ENCODE measurements at places on chromosomes 2 and 18.
A peak's percentile ranks its signal among the peaks of the same experiment; 100 is the strongest.

GRCh38 chr2:213934560-213934959 is 476.3 kb upstream of the VWC2L start:
- no peak for DNase-seq

GRCh38 chr2:30239986-30240752 is 8.8 kb downstream of the LBH start:
- DNase-seq, result no peak

- DNase-seq, result no peak
Measured at GRCh38 chr2:203740871-203741281, 34.4 kb downstream of the CD28 start.

GRCh38 chr2:46701152-46701551 is 214.5 kb downstream of the MCFD2 start:
- DNase-seq, result no peak

DNA sequence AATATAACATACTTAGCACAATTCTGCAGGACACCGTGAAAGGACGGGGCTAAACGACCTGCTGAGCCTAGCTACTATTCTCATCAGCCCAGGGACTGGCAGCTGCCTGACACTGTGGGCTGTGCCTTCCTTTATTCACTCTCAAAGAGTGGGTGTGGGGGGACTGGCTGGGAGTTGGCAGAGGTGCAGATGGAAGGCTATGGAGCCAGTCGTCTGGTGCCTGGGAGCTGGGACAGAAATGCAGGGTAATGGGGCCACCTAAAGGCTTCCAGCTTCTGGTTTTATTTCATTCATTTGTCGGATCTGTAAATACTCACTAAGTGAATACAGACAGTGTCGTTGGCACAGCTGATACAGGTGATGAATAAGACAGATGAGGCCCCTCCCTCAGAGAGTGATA is 56.0 kb upstream of the NFU1 start:
- no peak for DNase-seq

DNA sequence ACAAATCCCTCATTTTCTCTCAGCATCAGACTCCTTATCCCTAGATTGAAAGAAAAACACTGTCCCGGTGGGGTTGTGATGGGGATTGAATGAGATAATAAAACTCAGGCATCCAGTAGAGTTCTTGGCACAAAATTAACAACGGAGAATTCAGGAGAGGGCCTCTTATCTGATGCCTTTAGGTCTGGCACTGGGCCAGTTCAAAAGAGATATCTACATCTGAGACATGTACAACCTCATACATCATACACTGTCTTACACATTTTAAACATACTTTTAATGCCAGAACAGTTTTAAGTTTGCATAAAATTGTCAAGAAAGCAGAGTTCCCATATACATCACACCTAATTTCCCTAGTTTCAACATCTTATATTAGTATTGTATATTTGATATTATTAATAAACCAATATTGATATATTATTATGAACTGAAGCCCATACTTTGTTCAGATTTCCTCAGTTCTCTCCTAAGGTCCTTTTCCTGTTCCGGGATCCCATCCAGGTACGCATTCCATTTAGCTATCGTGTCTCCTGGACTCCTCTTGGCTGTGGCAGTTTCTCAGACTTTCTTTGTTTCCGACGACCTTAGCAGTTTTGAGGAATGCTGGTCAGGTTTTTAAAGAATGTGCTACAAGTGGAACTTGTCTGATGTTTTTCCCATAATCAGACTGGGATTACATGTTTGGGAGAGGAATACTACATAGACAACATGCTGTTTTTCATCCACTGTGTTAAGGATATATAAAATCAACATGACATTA is 27.8 kb downstream of the NXPH2 start:
- DNase-seq, result no peak

GRCh38 chr2:170713543-170714380 is 1.4 kb upstream of the SP5 start:
- DNase-seq, result peak; percentile 26

GRCh38 chr2:70725505-70725904 is 42.5 kb downstream of the ADD2 start:
- DNase-seq, result no peak

Data from GM12892 (cell line).